ENCODE measurements at places on chromosomes 16 and 17.

- DNase-seq, result no peak
Observed at GRCh38 chr17:44323359-44324091, 1.1 kb downstream of the SLC25A39 start.

GRCh38 chr16:73268366-73268993, 220.6 kb upstream of the ZFHX3 start:
- no peak for DNase-seq

DNA sequence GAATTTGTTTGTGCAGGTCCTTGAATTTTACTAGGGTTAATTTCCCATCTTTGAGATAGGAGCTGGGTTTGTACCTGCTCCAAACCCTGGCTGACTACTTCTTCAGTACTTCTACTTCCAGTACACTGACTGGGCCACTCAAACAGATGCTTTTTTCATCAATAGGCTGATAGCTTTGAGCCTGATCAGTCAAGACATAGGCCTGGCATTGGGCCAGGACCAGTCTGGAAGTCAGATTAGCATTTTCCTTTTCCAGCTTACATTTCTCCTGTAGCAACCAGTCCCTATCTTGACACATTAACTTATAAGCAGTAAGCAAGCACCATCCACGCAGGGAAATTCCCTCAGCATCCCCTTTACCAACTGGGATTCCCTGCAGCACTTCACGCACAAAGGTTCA, 7.5 kb upstream of the TMEM101 start:
- no peak for DNase-seq

DNA sequence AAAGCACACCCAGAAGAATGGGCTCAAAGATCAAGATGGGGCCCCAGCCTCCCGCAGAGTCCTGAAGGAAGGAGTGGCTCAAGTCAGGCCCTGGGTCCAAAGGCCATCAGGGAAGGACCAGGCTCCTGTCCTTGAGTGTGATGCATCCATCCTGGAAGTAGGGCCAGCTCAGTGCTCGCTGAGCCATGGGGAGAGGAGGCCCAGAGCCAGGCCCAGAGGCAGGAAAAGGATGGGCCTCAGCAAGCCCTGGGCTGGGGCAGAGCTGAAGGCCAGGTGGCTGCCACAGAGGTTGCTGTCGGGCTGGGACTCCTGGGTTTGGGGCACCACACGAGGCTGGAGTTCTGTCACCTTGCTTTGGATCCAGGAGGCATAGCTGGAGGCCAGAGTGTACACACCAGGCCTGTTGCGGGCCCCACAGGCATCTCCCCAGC, 3.7 kb downstream of the PRSS8 start:
- no peak for DNase-seq

DNA sequence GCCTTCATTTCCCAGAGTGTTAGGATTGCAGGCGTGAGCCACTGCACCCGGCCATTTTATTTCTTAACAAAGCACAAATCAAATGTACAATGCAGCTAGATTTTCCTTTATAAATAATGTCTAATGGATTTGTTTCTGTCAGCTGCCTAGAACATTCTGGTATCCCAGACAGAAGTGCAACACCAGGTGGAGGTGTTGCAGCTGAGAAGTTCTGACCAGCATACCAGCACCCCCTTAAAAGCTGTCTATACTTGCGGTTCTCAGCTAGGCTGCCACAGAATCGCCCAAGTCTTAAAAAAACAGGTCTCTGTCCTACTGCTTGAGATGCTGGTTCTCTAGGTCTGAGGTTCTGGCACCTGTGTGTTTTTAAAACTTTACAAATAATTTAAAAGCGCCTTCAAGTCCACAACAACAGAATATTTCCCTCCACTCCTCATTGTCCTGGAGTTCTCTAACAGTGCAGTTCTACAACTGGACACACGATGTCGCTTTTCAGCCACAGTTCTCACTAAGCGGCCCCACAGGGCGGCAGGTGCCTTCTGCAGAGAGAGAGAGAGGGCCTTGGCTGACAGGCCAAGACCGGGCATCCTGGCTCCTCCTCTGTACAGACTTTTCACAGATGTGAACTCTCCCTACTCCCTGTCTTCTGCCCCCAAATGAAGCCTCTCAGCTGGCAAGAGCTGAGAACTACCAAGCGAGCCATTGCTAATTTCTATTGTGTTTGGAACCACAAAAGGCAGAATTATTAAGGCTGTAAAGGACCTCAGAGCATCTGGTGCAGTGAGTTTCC, 32.6 kb upstream of the MEOX1 start:
- peak; percentile 71 for DNase-seq

GRCh38 chr17:2989855-2990254, 73.6 kb downstream of the OR1D5 start:
- no peak for DNase-seq

GRCh38 chr17:55605705-55606487, 94.6 kb upstream of the SMIM36 start:
- DNase-seq, result no peak

DNA sequence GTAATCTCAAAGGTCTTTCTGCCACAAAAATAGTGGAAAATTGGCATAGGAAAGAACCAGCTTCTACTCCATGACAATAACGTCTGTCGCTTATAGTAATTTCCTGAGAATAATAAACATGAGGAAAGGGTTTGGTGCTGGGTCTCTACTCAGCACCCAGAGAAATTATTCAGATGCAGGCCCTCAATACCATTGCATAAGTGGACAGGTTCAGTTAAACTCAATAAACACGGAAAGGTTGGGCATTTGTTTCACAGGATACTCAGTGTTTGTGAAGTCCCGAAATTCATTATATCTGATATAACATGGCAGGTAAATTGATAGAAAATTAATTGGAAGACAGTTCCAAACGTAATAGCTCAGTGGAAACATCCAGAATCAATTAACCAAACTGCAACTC, 254.0 kb downstream of the CNTNAP4 start:
- DNase-seq, result no peak

DNA sequence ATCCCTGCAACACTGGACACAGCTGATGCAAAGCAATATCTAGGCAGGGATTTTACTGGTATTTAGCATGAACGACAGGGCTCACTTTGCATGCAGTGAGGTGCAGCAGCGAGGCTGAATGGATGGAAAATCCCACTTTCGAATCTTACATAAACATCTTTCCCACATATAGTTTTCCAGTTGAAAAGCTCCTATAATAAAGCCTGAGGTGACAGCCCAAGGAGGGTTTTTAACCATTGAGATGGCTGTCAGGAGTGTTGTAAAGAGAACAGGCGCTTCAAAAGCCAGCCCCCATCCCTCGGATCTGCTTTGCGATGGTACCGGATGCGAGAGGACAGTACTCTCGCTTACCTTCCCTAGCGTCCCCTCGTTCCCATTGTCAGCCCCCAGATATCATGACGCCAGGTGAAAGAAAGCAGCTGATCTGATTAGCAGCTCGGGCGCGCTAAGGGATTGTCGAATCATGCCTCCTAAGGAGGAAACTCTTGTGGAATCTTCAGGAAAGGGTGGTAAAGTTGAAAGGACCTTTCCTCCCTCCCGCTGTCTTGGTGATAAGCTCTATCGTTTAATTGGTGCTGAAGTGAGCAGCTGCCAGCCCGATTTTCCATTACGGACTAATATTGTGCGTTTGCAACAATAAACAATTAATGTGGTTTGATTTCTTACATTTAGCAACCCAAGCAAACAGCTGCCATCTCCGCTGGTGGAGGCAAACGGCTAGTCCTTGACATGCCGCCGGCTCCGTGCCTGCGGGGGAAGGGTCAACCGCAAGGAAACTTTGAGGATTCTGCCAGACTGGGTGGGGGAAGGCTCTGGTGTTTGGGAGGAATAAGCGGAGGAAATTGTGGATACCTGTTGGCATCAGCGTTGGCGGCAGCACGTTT, 1.8 kb downstream of the CDH8 start:
- no peak for DNase-seq

- DNase-seq, result no peak
Observed at GRCh38 chr16:2819179-2819938, 2.3 kb downstream of the PRSS21 start.

DNA sequence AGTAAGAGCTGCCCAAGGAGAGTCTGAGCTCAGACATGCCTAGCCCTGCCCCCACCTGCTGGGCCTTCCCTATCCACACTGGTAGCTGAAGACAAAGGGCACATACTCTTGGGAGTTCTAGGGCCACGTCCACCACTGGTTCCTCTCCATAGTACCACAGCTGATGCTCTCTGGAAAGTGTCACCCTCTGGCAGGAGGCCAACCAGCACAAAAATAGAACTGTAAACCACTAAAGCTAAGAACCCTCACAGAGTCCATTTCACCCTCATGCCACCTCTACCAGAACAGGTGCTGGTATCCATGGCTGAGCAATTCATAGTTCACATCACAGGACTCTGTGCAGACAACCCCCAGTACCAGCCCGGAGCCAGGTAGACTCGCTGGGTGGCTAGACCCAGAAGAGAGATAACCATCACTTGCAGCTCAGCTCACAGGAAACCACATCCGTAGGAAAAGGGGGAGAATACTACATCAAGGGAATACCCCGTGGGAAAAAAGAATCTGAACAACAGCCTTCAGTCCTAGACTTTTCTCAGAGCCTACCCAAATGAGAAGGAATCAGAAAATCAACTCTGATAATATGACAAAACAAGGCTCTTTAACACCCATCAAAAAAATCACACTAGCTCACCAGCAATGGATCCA, 115.3 kb downstream of the CEP112 start:
- DNase-seq, result peak; percentile 4

DNA sequence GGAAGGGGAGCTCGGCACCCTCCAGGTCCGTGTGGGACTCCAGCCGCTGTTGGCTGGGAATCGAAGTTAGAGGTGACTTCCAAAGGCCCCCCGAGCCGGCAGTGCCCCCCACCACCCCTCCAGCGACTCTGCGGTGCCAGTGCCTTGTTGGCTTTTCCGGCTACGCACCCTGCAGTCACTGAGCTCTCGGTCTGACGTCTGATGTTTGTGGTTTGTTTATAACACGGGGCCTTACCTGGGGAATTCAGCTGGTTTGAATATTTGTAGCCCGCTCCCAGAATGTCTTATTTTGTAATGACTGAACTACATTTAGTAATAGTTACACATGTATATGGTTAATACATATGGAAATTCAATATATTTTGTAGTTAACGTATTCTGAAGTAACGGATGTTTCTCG, 7.1 kb upstream of the BAIAP3 start:
- no peak for DNase-seq

Data from brain microvascular endothelial cell (primary cell).